ENCODE measurements at places on chromosomes 7 and 10.

DNA sequence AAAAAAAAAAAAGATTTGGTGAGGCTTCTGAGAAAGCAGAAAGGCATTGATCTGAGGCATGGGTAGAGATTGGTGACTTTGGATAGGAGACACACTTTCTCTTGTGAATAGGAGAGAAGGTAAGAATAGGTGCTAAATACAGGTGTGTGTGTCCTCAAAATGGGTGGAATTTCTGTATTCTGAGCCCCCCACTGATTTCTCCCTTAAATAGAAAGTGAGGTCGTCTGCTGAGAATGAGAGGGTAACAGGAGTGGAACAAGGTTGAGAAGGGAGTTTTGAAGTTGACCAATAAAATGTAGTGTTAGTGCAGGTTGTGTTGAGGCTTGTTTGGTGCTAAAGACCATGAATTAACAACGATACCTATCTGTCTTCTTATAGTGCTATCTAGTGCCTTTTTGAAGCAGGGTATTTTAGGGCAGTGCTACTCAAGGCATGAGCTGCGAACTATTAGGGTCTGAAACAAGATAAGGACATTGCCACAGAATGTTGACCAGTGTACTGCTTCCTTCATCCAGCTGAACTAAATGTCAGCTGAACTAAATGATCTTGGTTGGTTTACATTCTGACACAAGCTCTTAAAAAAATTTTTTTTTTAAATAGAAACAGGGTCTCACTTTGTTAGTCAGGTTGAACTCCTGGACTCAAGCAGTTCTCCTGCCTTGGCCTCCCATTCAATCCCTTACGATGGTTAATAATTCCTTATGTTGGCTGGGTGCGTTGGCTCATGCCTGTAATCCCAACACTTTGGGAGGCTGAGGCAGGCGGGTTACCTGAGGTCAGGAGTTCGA, 12.4 kb downstream of the TRIM24 start:
- DNase-seq: no peak

- no peak for DNase-seq
Measured at GRCh38 chr7:25923741-25924460, 228.1 kb upstream of the NFE2L3 start.

GRCh38 chr10:102627736-102628293, 16.5 kb upstream of the TRIM8 start:
- DNase-seq: no peak

DNA sequence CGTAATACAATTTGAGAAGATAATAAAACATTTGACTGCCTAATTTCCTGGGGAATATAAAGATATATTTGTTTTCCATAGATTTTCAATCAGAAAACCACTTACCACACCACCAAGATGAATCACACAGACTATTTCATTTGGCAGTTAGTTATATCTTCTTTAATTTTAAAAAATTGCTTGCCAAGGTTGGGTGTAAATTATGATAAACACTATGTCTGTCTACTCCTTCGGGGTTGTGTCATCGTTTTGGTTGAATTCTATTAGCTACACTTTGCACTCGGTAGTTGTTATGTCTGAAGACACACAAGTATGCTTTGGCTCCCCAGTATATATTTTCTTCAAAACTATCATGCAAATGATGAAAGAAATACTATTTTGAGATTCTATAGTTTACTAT, 594.8 kb upstream of the SEMA3D start:
- no peak for DNase-seq

DNA sequence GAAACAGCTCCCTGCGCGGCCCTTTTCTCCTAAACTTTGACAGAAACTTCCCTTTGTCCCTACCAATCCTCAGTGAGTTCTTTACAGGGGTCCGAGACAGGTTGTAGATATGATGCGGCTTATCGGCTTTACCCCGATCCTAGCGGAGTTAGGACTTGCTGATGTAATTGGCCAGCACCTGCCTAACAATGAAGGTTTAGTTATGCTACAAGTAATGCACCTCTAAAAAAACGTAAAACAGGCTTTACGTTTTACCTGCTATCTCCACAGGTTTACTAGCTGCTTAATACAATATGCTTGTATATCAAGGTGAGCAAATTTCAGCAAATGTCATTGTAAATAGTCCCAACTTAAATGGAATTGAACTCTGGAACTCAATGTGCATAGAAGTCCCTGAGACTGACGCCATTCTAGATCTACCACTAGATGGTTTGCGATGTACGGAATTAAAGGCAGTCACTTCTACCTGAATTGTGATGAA, 697 bp upstream of the SNX13 start:
- DNase-seq: no peak

GRCh38 chr10:92024700-92025099, 101.1 kb downstream of the BTAF1 start:
- DNase-seq: no peak
